AG04450 (cell line): ENCODE measurements at places on chromosomes 11 and 22.

GRCh38 chr22:50612528-50613221 lies 12.1 kb downstream of the MAPK8IP2 start:
- DNase-seq: no peak

DNA sequence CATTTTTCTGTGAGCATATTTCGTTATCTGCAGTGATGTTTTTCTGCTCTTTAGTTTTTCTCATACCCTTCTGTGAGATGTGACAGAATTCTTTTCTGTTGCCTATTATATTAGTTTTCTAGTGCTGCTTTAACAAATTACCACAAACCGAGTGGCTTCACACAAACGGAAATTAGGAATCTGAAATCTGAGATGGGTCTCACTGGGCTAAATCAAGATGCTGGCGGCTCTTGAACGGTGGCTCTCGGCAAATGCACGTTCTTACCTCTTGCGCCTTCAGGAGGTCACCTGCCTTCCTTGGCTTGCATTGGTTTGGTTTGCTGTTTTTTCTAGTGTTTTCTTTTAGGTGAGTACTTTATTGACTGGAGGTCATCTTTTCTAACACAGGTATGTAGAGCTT lies 13.0 kb downstream of the ZBED4 start:
- DNase-seq: no peak

- no peak for DNase-seq
These were observed 42.5 kb downstream of the TBX1 start for GRCh38 chr22:19802894-19803735.

GRCh38 chr11:129747071-129747470 lies 68.6 kb upstream of the TMEM45B start:
- DNase-seq: no peak

DNA sequence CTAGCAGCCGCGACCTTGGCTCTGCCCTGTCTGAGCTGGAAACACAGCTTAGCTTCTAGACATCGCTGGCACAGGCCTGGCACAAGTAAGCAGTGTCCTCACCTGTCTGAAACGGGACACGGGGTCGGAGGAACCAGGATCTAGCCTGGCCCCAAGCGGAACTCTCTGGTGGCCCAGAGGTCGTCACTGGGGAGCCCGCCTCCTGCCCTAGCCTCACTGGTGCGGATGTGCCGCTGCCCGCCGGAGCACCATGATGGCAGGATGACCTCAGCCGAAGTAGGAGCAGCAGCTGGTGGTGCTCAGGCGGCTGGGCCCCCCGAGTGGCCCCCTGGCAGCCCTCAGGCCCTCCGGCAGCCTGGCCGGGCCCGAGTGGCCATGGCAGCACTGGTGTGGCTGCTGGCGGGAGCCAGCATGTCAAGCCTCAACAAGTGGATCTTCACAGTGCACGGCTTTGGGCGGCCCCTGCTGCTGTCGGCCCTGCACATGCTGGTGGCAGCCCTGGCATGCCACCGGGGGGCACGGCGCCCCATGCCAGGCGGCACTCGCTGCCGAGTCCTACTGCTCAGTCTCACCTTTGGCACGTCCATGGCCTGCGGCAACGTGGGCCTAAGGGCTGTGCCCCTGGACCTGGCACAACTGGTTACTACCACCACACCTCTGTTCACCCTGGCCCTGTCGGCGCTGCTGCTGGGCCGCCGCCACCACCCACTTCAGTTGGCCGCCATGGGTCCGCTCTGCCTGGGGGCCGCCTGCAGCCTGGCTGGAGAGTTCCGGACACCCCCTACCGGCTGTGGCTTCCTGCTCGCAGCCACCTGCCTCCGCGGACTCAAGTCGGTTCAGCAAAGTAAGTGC lies 871 bp downstream of the SLC35E4 start:
- no peak for DNase-seq

DNA sequence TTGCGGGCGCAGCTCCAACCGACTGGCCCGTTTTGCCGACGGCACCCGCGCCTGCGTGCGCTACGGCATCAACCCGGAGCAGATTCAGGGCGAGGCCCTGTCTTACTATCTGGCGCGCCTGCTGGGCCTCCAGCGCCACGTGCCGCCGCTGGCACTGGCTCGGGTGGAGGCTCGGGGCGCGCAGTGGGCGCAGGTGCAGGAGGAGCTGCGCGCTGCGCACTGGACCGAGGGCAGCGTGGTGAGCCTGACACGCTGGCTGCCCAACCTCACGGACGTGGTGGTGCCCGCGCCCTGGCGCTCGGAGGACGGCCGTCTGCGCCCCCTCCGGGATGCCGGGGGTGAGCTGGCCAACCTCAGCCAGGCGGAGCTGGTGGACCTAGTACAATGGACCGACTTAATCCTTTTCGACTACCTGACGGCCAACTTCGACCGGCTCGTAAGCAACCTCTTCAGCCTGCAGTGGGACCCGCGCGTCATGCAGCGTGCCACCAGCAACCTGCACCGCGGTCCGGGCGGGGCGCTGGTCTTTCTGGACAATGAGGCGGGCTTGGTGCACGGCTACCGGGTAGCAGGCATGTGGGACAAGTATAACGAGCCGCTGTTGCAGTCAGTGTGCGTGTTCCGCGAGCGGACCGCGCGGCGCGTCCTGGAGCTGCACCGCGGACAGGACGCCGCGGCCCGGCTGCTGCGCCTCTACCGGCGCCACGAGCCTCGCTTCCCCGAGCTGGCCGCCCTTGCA lies 1.0 kb downstream of the FJX1 start:
- DNase-seq: no peak

- no peak for DNase-seq
These were observed 13.6 kb downstream of the SCARF2 start for GRCh38 chr22:20423906-20424551.

DNA sequence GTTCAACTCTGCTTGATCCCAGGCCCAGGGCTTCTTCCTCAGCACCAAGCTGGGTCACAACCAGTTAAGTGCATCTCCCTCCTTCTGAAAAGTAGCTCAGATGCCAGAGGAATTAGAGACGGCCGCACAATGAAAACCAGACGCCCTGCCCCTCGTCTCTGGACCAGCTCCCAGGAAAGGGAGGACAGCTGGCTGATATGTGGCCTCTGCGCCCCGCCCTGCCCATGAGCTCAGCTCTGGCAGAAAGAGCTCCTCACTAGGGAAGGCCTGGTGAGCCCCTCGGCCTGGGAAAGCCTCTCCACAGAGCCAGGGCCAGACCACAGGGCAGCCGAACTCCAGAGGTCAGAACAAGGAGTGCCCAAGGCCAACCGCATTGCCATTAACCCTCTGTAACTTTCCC lies 18.1 kb upstream of the SCGB1A1 start:
- peak; percentile 46 for DNase-seq

DNA sequence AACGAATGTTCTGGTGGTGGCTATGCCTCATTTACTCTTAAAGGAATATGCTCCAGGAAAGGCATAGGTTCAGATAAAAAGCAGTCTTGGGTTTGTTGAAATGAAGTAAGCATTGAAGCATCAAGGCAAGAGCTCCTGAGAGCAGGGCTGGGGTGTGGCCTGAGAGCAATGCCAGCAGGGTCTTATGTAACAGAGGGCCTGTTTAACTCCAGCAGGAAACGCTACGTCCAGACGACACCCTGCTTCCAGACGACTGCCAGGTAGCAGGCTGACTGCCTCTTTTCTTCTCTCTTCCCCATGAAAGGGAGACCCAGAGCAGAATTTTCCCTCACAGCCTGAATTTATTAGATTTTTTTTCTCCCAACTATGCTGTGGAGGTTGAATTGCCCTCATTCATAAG lies 127.2 kb upstream of the SLC5A12 start:
- no peak for DNase-seq

GRCh38 chr11:124415356-124415923 lies 9.2 kb downstream of the OR8B4 start:
- DNase-seq: peak; percentile 41

GRCh38 chr11:123188508-123189165 lies 6.4 kb downstream of the CLMP start:
- DNase-seq: peak; percentile 91

- no peak for DNase-seq
These were observed 91.7 kb downstream of the BLID start for GRCh38 chr11:122024278-122024677.

- no peak for DNase-seq
These were observed 41.1 kb downstream of the UBASH3B start for GRCh38 chr11:122696662-122697061.

GRCh38 chr11:101046947-101047346 lies 82.7 kb downstream of the PGR start:
- DNase-seq: no peak

DNA sequence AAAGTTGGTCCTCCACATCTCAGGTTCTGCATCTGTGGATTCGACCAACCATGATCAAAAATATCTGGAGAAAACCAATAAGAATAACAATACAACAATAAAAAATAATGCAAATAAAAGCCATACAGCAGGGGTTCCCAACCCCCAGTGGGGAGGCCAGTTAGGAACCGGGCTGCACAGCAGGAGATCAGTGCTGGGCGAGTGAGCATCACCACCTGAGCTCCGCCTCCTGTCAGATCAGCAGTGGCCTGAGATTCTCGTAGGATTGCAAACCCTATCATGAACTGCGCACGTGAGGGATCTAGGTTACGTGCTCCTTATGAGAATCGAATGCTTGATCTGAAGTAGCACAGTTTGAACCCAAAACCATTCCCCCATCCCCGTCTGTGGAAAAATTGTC lies 25.4 kb upstream of the MYO18B start:
- DNase-seq: no peak

DNA sequence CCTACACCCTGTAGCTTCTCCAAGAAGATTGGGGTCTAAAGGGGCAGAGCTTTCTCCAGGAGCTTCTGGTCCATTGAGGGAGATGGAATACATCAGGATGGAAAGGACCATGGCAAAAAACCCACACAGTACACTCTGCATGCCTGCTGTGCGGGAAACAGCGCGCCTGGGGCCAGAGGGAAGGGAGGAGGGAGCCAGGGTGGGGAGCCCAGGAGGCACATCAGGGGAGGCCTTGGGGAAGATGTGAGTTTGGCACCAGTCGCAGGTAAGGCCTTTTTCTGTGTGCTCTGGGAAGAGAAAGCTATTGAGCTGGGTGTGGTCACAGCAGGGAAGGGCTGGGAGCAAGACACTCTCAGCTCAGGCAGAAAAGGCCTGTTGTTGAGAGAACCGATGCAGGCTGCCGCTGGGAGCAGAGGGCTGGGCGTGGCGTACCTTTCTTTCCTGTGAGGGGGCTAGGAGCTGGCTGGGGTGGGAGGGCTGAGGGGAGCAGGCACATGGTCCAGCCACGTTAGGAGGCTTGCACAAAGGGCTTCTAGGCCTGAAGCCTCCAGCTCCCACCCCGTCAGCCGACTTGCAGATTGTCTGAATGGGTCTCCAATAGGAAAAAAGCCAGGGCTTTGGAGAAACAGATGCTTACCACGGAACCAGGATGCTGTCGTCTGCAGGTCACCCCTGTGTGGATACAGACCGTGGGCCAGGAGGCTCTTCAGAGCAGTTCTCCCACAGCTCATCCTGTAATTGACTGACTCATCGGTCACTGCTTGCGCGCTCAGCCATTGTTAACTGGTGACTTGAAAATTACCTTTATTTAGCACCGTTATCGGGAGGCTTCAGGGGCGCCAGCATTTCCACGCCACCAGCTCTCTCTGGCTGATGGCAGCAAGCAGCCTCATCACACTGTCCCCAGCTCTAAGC lies 237.3 kb downstream of the ST3GAL4 start:
- no peak for DNase-seq

DNA sequence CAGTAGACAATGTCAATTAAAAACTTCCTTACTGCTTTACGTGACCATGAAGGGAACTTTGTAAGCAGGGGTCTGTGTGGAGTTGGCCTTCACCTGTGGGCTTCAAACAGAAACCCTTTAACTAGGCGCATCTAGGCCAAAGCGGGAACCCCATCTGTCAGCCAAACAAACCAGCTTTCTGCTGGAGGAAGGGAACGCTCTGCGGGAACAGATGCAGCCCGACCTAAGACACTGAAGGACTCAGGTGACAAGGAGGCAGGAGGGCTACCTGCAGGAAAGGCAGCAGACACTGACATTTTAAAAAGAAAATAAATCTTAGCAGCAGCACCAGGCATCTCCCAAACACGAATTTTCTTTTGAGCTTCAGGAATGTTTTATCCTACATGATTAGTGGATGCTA lies 78.4 kb downstream of the CADM1 start:
- DNase-seq: no peak

- no peak for DNase-seq
These were observed 182.3 kb upstream of the NCAM1 start for GRCh38 chr11:112778877-112779266.

DNA sequence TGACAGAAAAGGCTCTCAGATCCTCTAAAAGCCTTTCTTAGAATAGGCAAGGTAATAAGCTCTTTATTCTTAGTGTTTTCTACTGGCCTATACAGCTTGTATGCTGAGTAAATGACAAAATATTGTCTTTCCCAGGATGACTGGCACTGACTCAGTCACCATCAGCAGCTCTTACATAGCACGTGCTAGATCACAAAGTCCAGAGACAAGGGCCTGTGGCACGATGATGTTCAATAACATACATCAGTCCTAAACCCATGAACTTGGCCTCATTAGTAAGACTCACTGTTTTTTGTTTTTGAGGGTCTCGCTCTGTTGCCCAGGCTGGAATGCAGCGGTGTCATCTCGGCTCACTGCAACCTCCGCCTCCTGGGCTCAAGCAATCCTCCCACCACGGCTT lies 42.7 kb downstream of the CELF1 start:
- no peak for DNase-seq

- DNase-seq: peak; percentile 33
These were observed 12.9 kb downstream of the TSPAN32 start for GRCh38 chr11:2314525-2315394.

GRCh38 chr22:22812031-22812905 lies 75.3 kb upstream of the IGLL5 start:
- no peak for DNase-seq

DNA sequence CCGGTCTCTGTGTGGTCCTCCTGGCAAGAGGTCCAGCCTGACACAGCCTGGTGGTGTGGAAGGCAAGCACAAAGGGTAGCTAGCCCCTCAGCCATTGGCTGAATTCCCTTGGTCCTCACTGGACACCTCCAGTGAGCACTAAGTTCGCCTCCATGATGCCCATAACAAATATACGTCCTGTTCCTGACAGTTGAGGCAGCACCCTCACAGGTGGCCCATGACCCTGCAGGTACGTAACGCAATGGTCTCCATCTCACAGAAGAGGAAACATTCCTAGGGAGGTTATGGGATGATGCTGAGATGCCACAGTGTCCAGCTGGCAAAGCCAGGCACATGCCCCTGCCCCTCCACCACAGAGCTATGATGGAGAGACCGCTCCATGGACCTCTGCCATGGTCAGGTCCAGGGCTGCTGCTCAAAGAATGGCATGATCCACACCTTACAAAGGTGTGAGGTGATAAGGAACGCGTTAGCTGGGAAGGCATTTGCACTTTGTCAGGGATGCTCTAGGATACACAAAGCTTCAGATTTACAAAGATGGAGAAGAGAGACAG lies 1.4 kb upstream of the GNAZ start:
- DNase-seq: no peak

DNA sequence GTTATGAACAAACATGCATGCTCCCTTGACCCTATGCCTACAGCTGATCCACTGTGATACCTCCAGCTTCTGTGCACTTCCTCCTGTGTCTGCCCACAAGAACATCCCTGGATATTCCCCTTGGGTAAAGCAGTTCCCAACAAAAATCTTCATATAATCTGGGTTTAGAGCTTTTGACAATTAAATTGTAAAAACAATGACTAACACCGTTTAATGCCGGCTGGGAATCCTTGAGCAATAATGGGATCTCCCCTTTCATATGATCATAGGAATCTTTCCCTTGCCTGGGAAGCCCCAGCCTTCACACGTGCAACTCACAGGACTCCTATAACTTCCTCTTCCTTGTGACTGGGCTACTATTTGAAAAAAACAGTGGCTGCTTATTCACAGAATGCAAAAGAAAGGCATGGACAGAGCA lies 6.3 kb upstream of the ZC3H12C start:
- peak; percentile 63 for DNase-seq
